ENCODE measurements at places on chromosomes 11 and 22.

DNA sequence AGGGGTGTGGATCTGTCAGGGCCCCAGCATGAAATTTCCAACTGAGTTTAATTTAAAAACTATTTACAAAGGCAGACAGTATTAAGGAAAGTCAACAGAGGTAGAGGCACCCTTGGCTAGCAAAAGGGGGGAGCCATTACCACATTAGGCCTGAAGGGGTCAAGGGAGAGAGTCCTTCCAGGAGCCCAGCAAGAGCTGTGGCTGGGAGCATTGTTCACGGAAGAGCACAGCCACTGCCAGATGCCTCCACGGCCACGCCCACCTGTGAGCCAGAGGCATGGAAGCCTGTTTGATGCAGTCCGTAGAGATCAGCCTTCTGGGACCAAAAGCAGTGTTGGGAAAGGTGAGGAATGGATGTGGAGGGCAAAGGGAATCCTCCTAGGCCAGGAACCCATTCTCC, 102.6 kb downstream of the GALNT18 start:
- DNase-seq = no peak

- DNase-seq = no peak
These were observed 262.0 kb upstream of the PITPNB start for GRCh38 chr22:28180804-28181731.

DNA sequence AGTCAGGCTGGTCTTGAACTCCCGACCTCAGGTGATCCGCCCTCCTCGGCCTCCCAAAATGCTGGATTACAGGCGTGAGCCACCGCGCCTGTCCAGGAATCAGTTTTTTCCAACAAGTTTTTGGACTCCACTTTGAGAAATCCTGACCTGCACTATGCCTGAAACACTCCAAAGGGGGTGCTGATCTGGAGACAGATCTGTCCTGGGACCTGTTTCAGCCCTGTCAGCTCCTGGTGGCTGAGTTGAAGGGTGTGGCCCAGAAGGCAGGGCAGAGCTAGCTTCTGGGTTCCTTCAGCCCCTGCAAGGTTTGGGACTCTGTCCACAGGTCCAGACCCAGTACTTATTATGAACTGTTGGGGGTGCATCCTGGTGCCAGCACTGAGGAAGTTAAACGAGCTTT, 1.2 kb downstream of the DNAJC4 start:
- no peak for DNase-seq

GRCh38 chr11:126339073-126339862, 16.2 kb upstream of the ST3GAL4 start:
- DNase-seq = no peak

DNA sequence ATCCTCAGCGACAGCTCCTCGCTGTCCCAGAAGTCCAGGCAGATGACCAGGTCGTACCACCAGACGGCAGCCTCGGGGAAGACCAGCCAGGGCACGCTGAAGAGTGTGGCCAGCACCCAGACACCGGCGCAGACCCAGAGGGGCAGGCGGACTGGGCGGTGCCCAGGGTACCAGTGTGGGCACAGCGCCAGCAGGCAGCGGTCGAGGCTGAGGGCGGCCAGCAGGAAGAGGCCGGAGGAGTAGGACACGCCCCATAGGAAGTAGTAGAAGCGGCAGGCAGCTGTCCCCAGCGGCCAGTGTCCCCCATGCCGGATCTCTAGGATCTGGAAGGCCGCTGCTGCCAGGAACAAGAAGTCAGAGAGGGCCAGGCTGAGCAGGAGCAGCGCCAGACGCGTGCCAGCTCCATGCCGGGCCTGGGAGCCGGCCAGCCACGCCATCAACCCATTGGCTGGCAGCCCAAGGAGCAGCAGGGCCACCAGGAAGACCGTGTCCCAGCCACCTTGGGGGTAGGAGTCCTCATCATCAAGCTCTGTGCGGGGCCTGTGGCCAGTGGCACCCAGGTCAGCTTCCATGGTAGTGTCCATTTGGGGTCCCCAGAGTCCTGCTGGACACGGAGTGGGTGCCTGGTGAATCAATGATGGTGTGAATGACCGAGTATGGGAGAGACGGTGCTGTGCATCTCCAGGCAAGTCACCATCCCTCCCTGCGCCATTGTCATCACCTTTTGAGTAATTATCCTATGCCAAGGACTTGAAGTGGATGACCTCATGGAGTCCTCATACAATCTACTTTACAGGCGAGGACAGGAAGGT, at the start of gene GPR152:
Gene GPR152, minus strand, starts transcription at position 589 of the 812 bp plus-strand sequence. Its CDS starts 5 bp downstream, at position 584.
- DNase-seq = peak; percentile 76

DNA sequence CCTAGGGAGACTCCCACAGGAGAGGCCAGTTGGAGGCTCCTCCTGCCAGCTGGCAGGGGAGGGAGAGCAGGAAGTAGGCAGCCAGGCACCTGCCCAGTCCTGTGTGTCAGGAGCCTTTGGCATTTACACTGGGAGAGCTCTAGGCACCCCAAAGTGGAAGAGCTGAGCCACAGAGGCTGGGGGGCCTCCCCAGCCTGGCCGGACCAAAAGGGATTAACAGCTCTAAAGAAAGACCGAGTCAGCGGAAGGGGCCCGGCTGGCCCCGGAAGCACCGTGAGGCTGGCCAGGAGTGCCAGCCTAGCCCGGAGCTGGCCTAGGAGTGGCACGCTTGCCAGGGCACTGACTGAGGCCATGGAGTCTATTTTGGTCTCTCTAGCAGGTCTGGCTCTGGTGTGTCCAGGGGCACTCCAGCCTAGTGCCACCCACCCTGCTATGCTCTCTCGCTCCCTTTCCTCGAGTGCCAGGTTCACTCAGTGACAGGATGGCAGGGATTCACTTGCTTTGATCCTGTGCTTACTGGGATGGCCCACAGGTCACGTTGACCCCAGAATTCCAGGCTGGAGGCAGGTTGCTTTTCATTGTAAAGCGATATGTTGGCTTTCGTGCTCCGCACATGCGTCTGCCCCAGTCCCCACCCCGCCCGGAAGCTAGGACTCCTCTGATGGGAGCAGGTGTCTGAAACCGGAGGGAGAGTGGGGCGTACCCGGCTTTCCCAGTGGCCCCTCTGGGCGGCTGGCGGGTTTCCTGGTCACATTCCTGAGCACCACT, 3.3 kb upstream of the KMT5B start:
- DNase-seq = peak; percentile 88

GRCh38 chr22:17431179-17431578, 61.9 kb downstream of the CECR2 start:
- DNase-seq = no peak

GRCh38 chr22:45270095-45271020, 14.4 kb upstream of the UPK3A start:
- no peak for DNase-seq

- DNase-seq = no peak
These were observed 85.5 kb upstream of the WNT11 start for GRCh38 chr11:76291576-76292526.

DNA sequence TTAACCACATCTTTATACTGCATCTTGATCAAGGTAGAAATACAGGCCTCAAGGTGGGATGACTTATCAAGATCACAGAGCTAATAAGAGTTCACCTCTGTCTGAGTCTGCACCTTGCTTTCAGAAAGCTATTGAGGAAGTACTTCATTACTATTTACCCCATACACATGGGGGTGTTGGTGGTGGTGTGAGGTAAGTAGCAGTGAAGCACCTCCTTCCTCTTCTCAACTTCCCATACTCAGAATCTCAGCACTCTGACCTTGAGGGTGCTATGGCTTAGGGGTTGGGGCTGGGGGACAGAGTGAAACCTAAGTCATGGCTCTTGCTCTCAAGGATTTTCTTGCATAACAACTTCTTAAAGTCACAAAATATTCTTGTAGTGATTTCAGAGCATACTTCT, 56.9 kb downstream of the ME3 start:
- DNase-seq = no peak

DNA sequence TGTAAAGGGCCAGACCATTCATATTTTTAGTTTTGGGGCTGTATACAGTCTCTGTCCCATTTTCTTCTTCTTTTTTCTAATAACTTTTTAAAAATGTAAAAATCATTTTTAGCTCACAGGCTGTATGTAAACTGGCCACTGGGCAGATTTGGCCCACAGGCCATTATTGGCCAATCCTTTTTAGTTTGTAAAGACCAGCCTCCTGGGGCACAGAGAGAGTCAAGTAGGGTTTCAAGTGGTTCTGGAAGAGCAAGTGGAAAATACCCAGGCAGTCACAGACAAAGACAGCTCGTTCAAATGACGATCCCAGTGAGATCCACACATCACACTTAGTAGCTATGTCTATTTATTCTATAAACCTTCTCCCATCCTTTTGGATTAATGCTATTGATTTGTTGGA, 150.2 kb upstream of the ARHGAP20 start:
- DNase-seq = no peak

DNA sequence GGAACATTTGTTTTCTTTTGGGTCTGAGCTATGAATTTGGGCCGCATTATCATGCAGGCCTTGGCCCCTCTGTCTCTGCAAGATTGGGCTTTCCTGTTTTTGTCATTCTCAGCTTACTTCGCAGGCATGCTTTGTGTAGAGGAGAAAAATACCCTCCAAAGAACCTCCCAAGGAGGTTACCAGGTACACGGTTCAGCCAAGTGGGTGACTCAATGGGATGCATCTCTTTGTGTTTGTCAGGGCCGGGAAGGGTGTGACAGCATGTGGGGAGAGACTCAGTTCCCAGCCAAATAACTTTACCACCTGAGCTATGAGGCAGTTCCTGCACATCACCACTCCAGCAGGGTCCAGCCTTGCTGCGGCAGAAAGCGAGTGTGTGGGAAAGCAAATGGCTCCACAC, 47.8 kb upstream of the CLDN5 start:
- no peak for DNase-seq

GRCh38 chr11:78319453-78319955, 98.1 kb downstream of the GAB2 start:
- DNase-seq = no peak

DNA sequence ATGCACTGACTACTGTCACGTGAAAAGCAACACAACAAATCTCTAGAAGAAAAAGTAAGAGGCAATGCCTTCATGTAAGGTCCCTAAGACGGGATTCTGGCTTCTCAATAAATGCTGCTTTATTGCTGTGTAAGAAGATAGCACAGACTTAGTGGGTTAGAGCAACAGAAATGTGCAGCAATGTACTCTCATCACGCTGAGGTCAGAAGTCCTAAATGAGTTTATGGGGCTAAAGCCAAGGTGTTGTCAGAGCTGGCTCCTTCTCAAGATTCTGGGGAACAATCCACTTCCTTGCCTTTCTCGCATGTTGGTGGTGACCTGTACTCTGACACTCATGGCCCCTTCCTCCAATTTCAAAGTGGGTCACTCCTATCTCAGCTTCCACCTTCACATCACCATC, 93.4 kb downstream of the SHANK2 start:
- no peak for DNase-seq

GRCh38 chr11:29682856-29683255, 334.0 kb downstream of the KCNA4 start:
- no peak for DNase-seq

- no peak for DNase-seq
These were observed 69.1 kb downstream of the MICAL2 start for GRCh38 chr11:12179531-12179930.

DNA sequence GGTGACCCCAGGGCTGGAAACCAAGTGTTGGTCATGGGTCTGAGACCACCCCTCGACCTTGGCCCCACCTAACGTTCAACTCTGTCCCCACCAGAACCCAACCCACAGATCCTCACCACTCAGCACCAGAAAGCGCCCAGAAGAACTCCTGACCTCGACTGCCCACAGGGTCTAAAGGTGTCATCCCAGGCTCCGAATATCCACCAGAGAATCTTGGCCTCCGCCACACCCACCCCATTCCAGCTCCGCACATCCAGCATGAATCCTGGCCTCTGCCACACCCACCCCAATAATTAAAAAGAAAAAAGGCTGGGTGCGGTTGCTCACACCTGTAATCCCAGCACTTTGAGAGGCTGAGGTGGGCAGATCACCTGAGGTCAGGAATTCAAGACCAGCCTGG, 1.3 kb downstream of the CERK start:
- no peak for DNase-seq

GRCh38 chr11:43567396-43567975, 113.1 kb upstream of the HSD17B12 start:
- DNase-seq = no peak

Measured in psoas muscle (tissue), 8 donors.